ENCODE measurements at places on chromosomes 13 and 19.

DNA sequence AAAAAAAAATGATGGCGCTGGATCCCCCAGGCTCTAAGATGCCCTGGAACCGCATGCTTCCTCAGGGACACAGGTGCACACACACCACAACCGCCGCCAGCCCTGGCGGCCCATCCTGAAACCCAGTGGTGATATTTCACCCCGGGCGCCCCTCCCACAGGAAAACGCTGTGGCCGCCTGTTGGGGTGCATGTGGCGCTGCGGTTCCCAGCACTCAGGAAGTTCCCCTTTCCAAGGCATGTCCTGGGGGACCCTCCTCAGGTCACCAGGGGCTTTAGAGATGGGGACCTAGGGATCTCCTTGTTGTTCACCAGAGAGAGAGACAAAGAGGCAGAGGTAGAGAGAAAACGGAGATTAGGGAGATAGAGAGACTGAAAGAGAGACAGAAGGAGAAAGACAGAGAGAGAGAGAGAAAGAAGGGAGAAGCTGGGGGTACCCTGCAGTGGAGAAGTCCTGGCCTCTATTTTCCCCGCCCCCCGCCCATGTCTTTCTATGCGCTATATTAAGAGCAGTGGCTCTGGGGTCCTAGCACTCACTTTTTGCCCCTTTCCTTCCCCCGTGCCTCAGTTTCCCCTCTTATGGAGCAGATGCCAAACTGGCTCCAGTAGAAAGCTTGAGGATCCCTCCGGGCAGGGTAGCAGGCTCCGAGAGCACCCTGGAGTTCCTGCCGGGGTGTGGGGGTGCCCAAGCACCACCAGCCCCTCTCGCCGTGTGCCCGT, 2.3 kb downstream of the ADGRE2 start:
- peak; percentile 54 for DNase-seq

- no peak for DNase-seq
These were observed 40.0 kb downstream of the ADPRHL1 start for GRCh38 chr13:113413178-113413897.

- no peak for DNase-seq
These were observed 31.4 kb downstream of the ZDHHC20 start for GRCh38 chr13:21427741-21428140.

DNA sequence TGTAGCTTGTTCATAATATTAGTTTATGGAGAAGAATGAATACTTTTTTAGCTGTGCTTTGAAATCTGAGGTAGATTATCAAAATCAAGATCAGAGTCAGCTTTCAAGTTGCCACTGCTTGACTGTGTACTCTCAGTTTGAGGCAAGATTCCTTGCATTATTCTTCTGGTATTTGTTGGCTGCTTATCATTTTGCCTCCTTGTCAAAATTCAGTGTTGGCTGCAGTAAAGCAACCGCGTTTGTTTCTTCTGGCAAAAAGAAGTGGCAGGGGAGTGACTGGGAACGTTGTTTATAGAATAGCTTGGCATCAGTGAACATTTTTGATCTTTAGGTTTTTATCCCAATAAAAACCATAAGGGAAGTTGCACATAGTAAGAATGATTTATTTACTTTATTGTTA, 419.3 kb upstream of the GPC6 start:
- no peak for DNase-seq

DNA sequence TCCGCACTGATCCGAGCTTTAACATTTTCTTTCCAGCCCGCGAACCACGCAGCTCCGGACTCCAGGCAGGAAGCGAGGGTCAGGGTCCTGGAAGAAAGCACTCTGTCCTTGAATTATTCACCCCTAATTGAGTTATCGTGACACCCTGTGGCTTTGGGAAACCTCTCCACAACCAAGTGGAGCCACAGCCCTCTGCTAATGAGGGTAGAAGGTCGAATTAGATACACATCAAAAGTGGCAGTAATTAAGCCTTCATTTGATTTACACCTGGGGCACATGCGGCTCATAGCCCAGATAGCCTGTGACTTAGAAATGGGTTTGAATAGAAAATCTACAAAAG, 15.9 kb upstream of the RNF17 start:
- no peak for DNase-seq

Measured in AML-193 (cell line).